Endothelial cell of umbilical vein (primary cell): ENCODE measurements at places on chromosomes 1 and 21. TPM values are rescaled to one million over a fixed set of nuclear protein-coding genes. Genes with fewer than 3 reads are reported as not detected.

Gene SPRR1A
- polyA plus RNA-seq, result not detected in 2 replicates

Gene CFAP107
- polyA plus RNA-seq, result not detected in 2 replicates

Gene SNRNP40
- 57.8 and 66.3 TPM in 2 replicates for polyA plus RNA-seq

Gene PAPPA2
- not detected in 2 replicates for polyA plus RNA-seq

Gene TMEM240
- polyA plus RNA-seq, result 5.3 and 7.6 TPM in 2 replicates

Gene ELF3
- 0.07 and 0.14 TPM in 2 replicates for polyA plus RNA-seq

Gene IL22RA1
- not detected in 2 replicates for polyA plus RNA-seq

Gene GPR37L1
- polyA plus RNA-seq, result not detected in 2 replicates

Gene KRTAP11-1
- not detected in 2 replicates for polyA plus RNA-seq

Gene MYOG
- polyA plus RNA-seq, result not detected in 2 replicates

Gene CD5L
- polyA plus RNA-seq, result not detected in 2 replicates

Gene LAPTM5
- polyA plus RNA-seq, result 83.4 and 98.9 TPM in 2 replicates

Gene S100A3
- polyA plus RNA-seq, result 1.3 and 1.9 TPM in 2 replicates

Gene S100A12
- not detected in 2 replicates for polyA plus RNA-seq

Gene BRDT
- not detected in 2 replicates for polyA plus RNA-seq

Gene KLF17
- not detected in 2 replicates for polyA plus RNA-seq

Gene ANKRD65
- 0.15 and 0.18 TPM in 2 replicates for polyA plus RNA-seq

Gene TMOD4
- polyA plus RNA-seq, result 0.22 TPM in 1 of 2 replicates, not detected in the other

Gene UBE2U
- not detected in 2 replicates for polyA plus RNA-seq

Gene MRPS6
- 18.0 and 19.8 TPM in 2 replicates for polyA plus RNA-seq

Gene NUDT4B
- 34.5 and 39.0 TPM in 2 replicates for polyA plus RNA-seq

Gene FUCA1
- polyA plus RNA-seq, result 5.6 and 6.6 TPM in 2 replicates

Gene BEST4
- polyA plus RNA-seq, result 0.21 and 0.29 TPM in 2 replicates

Gene TMEM82
- not detected in 2 replicates for polyA plus RNA-seq

Gene SHISA4
- 78.2 and 95.1 TPM in 2 replicates for polyA plus RNA-seq

Gene DNAJC28
- polyA plus RNA-seq, result 0.19 and 0.32 TPM in 2 replicates

Gene PODN
- 1.3 and 1.4 TPM in 2 replicates for polyA plus RNA-seq

Gene BSND
- not detected in 2 replicates for polyA plus RNA-seq

Gene LDLRAD1
- not detected in 2 replicates for polyA plus RNA-seq

Gene C1orf74
- 2.4 TPM in 2 replicates for polyA plus RNA-seq

Gene EXO5
- 5.9 and 7.0 TPM in 2 replicates for polyA plus RNA-seq

Gene AADACL4
- polyA plus RNA-seq, result not detected in 2 replicates

Gene MED8
- 15.9 and 19.6 TPM in 2 replicates for polyA plus RNA-seq

Gene PDC
- polyA plus RNA-seq, result not detected in 2 replicates

Gene RHOU
- 0.04 and 0.08 TPM in 2 replicates for polyA plus RNA-seq

Gene IGSF9
- polyA plus RNA-seq, result 0.10 and 0.15 TPM in 2 replicates

Gene IRF6
- 55.8 and 65.0 TPM in 2 replicates for polyA plus RNA-seq

Gene SAMD13
- 0.65 and 1.2 TPM in 2 replicates for polyA plus RNA-seq

Gene CELA3B
- polyA plus RNA-seq, result 0.30 and 0.32 TPM in 2 replicates

Gene SH3BGR
- 0.33 TPM in 1 of 2 replicates, not detected in the other for polyA plus RNA-seq

Gene C1orf159
- 16.1 and 20.1 TPM in 2 replicates for polyA plus RNA-seq

Gene TTC4
- polyA plus RNA-seq, result 18.2 and 19.2 TPM in 2 replicates

Gene KLHDC7A
- not detected in 2 replicates for polyA plus RNA-seq

Gene SHE
- 30.1 and 30.4 TPM in 2 replicates for polyA plus RNA-seq

Gene LCE1D
- not detected in 2 replicates for polyA plus RNA-seq

Gene IQGAP3
- polyA plus RNA-seq, result 28.3 and 30.2 TPM in 2 replicates

Gene LMOD1
- polyA plus RNA-seq, result 0.08 and 0.19 TPM in 2 replicates

Gene C8B
- polyA plus RNA-seq, result not detected in 2 replicates

Gene CD2
- polyA plus RNA-seq, result not detected in 2 replicates

Gene KCNJ15
- 1.5 and 2.4 TPM in 2 replicates for polyA plus RNA-seq
